ENCODE measurements at places on chromosomes 16 and 17. TPM values are rescaled to one million over a fixed set of nuclear protein-coding genes. Genes with fewer than 3 reads are reported as not detected.

PERCC1 gene
- not detected for total RNA-seq

SCNN1G gene
- total RNA-seq = 0.17 TPM

RNF135 gene
- 11.9 TPM for total RNA-seq

EPX gene
- total RNA-seq = not detected

IL34 gene
- 0.60 TPM for total RNA-seq

SLC52A1 gene
- 0.55 TPM for total RNA-seq

METTL16 gene
- total RNA-seq = 18.2 TPM

ATF7IP2 gene
- total RNA-seq = 9.9 TPM

DNA sequence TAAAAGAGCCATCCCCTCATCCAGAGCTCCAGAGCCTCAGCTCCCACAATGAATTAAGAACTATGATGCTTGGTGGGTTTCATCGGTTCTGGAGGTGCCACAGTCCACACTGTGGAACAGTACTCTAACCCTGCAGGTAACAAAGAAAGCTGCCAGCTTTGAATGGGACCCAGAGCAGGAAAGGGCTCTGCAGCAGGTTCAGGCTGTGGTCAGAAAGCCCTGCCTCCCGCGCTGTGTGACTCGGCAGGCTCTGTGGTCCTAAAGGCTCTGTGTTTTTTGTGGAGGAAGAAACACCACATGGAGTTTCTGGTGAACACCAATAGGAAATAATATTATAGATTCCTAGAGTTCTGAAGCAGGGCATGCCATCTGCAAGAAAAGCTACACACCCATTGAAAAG lies 32.5 kb downstream of the MRPS23 start:
- no peak for DNase-seq

DNA sequence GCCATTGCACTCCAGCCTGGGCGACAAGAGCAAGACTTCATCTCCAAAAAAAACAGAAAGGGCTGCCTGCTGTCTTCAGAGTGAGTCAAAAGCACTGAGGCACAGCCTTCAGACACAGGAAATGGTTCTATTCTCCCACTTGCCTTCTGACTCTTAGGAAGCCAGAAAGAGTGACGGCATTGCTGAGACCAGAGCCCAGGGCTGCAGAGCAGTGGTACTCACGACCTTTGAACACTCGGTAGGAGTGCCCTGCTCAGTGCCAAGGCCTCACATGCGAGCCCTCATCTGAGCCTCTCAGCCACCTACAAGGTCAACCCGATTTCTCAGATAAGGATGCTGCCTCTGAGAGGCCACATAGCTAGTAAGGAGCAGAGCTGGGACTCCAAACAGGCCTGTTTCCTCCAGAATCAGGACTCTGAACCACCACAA lies 3.5 kb upstream of the ITGAE start:
- DNase-seq = peak; percentile 89

- peak; percentile 14 for DNase-seq
Measured at GRCh38 chr17:47797797-47798196, 23.8 kb downstream of the OSBPL7 start.

DNA sequence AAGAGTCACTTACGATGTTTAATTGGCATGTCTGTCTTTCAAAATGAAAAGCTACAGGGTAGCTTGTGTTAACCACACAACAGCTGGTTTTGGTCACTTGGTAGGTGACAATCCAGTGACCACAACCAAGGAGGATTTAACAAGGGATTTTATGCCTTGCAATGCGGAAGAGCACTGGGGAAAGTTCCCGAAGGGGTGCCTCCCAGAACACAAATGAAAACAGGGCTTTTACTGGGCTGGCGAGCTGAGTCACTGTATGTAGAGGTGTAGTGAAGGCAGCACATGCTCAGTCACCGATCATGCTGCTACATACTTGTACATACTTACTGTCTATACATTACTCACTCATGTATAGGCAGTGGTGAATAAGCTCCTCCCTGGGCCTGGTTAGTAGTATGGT lies 483.5 kb downstream of the CDH13 start:
- DNase-seq = no peak

GRCh38 chr17:43169561-43170139 lies 1.4 kb upstream of the NBR1 start:
- peak; percentile 18 for DNase-seq

DNA sequence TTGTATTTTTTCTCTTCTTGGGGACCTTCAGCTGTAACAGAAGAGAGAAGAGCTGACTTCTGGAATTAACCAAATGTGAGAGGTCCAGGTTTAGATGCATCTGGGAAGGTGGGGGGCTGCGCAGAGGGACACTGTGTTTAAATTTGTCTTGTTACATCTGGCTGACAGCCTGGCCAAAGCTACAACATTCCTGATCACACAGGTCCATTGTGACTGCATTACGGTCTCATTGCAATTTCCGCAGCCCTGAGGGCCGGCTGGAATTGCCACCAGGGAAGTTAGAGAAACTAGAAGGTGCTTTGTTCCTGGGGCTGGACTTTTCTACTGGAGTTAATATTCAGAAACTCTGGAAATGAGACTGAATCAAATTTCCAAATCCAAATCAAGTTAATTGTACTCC lies 37.9 kb upstream of the LRRC75A start:
- no peak for DNase-seq

DNA sequence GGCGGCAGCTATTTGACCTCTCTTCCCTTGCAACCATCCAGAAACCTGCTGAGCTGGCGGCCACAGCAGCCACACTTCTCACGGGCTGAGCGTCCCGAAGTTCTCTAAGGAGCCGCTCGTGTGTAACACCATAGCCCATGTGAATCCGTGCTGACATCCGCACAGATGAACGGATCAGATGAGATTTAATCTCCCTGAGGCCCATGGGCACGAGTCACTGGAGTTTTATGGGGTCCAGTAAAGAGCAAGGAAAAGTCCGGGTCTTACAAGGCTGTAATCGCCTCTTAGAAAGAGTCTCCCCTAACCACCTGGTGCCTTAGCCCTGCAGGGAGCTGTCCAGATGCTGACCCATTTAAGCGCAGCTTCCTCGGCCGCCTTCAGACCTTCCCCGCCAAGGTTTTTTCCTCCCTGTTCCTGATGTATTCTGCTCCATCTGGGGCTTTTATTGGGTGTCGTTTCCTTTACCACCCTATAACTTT lies 5.5 kb upstream of the CACNG5 start:
- peak; percentile 68 for DNase-seq

- peak; percentile 50 for DNase-seq
Measured at GRCh38 chr17:9370467-9370866, 205.2 kb downstream of the STX8 start.

GRCh38 chr16:18827890-18828289 lies 26.5 kb upstream of the ARL6IP1 start:
- no peak for DNase-seq

DNA sequence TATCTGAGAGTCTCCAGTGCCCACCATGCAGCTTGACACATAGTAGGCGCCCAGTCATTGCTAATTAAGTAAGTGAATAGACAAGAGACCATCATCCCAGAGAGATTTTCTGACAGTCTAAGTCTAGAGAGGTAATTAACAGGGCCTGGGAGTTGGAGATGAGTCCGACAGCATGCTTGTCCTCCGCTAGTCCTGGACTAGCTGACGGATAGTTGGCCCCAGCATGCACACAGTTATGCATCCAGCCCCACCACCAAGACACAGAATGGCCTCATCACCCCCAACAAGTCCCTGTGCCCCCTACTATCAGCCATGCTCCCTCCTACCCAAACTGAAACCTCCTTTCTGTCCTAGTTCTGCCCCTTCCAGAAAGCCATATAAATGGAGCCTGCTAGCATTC lies 10.0 kb downstream of the GRB7 start:
- no peak for DNase-seq

GRCh38 chr16:47599512-47599911 lies 138.4 kb downstream of the PHKB start:
- DNase-seq = no peak

DNA sequence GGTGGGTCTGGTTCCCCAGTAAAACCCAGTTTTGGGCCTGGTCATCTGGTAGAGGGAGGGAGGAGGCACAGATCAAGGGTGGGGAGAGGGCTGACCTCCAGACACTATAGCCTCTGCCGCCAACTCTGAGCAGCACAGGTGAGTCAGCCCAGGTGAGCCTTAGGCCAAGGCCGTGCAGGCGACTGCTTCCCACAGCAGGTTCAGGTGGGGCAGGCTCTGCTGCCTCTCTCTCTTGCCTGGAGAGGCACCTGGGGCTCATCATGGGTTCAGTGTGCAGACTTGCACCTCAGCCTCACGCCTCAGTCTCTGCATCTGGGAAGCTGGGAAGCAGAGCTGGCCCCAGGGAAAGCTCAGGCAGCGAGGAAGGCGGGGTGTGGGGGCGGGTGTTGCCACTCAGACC lies 37.8 kb upstream of the IL34 start:
- DNase-seq = no peak

- peak; percentile 95 for DNase-seq
Measured at GRCh38 chr17:42329025-42329976, 41.0 kb downstream of the STAT5A start.

DNA sequence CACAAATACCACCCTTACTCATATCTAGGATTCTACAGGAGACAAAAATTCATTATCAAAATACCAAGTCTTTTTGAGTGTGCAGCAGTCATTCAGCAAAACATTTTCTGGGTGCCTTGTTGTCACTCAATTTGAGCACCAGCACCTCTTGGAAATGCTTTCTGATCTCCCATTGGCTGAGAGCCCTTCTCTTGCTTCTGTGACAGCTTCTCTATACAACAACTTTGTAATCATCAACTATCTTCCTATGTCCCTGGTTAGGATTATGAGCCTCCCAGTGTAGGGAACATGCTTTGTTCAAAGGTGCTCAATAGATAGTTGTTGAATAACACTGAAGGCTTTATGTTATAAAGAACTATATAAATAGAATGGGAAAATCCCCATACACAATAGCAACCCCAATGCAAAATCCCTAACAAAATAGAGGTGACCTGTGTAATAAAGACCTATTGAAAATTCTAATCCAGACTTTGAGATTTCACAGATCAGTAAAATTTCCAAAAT lies 10.3 kb upstream of the RAB11FIP4 start:
- no peak for DNase-seq

DNA sequence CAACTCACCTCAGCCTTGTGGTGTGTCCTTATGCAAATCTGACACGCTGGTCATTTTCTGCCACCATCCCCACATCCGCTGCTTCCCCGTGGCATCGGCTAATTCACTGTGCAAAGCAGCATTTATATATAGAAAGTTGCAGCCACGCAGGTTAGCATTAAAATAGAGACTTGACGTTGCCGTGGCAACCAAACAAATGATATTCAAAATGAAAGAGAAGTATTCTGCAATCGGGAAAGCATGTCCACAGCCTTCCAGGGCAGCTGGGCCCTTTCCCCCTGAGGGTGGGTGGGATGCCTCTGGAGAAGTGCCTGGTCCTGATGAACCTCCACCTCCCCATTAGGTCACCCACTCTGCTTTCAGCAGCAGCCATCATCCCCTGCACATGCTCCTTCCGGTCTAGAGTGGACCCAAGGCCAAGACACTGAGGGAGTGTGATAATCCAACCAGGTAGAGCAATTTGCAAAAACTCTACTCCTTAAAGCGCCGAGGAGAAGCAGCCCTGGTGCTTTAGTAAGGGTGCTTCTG lies 138.7 kb downstream of the GAS7 start:
- DNase-seq = no peak

- DNase-seq = no peak
Measured at GRCh38 chr16:31253642-31254045, 6.1 kb upstream of the ITGAM start.

GRCh38 chr16:57479976-57480753 lies 6.1 kb downstream of the DOK4 start:
- DNase-seq = peak; percentile 63

GRCh38 chr16:892006-892405 lies 78.8 kb downstream of the LMF1 start:
- no peak for DNase-seq
